ENCODE measurements at places on chromosomes 6 and 20.

DNA sequence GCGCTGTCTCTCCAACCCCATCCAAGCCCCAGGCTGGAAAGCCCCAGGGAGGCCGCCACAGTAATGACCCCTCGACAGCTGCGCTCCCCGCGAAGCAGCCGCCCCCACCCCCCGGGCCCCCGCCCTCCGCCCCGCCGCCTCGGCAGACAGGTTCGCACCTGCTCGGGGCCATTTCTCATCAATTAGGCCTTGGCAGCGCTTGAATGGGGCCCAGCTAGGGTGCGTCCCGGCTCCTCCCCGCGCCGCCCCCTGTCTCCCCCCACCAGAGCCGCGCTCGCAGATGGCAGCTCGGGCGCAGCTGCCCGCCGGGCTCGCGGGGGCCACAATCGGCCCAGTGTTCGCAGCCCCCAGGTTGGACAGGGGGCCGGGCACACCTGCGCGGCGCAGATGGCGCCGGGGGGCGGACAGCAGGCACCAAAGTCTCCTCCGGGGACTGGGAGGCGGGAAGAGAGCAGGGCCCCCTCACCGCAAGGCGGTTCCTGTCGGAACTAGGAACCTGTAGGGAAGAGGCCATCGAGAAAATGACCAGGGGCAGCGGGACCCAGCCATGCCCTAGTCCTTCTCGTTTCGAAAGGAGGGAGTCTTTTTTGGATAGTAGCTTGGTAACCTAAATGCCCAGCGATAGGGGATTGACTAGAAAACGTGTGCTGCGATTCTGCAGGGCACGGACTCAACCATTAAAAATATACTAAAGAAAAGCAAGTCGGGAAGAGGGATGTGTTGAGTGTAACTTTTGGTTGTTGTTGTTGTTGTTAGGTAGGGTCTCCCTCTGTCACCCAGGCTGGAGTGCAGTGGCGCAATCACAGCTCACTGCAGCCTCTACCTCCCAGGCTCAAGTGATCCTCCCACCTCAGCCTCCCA lies 83.2 kb upstream of the EYA2 start:
- DNase-seq = peak; percentile 93

DNA sequence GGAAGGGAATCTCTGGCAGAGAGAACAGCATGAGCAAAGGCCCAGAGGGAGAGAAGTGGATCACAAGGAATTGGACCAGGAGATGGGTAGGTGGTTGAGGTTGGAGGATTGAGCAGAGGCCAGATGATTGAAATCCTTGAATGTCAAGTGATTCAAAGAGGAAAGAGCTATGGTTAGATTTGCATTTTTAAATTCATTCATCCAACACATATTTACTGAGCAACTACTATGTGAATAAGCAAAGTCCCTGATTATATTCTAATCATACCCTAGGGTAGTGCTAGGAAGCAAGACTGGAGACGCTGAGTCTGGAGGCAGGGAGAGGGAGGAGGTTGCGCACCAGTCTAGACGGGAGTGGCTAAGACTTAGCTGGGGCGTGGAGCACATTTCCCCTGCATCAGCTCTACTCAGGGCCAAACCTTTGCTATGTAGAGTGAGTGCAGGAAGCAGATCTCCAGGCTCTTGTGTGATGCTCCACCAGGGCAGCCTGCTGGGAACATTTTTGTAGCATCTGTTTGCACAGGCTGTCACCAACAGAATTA lies 40.2 kb downstream of the EYA2 start:
- DNase-seq = no peak

GRCh38 chr6:37483917-37484785 lies 15.5 kb downstream of the CCDC167 start:
- peak; percentile 51 for DNase-seq

DNA sequence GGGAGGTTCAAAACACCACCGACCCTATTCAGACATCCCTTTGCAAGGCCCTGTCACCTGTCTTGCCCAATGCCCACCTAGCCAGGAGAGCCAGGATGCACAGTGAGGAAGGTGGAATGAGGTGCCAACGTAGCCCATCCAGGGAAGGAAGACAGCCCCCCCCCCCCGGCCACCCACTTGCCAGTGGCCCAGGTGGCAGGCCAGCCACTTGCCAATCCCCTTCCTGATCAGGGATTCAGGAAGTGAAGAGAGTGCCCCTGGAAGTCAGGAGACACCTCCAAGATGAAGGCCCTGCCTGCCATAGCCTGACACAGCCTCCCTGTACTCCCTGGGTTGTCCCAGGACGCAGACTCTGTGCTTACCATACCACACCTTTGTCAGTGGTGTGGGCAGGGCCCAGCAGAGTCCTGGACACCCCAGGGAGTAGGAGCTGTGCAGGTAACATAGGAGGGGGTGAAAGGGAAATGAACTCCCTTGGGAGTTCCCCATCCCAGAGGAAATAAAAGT lies 54.7 kb downstream of the MRPL14 start:
- DNase-seq = no peak

GRCh38 chr20:51856432-51856831 lies 54.1 kb upstream of the SALL4 start:
- DNase-seq = no peak

GRCh38 chr6:139970591-139970991 lies 596.1 kb upstream of the CITED2 start:
- no peak for DNase-seq

- DNase-seq = no peak
Observed at GRCh38 chr6:11831653-11832052, 53.0 kb upstream of the ADTRP start.

- DNase-seq = no peak
Observed at GRCh38 chr20:3277686-3278465, 38.9 kb upstream of the SLC4A11 start.

DNA sequence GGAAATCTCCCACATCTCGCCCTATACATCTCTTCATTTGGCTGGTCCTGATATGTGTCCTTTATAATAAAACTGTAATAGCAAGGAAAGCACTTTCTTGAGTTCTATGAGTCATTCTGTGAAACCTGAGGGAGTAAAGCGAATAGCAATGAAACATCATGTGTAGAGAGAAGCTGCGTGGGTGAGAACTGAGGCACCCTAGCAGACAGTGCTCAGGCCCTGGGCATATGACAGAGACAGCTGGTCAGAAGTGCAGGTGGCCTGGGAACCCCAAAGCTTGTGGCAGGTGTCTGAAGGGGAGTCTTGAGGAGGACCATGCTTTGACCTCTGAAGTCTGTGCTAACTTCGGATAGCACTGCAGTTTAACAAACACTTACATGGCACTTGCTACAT lies 1.3 kb upstream of the BLOC1S5 start:
- no peak for DNase-seq

- DNase-seq = no peak
Observed at GRCh38 chr20:58678806-58679205, 13.8 kb upstream of the NPEPL1 start.

- DNase-seq = no peak
Observed at GRCh38 chr6:795046-795685, 102.2 kb upstream of the EXOC2 start.

GRCh38 chr6:81172056-81172740 lies 580.3 kb downstream of the TENT5A start:
- no peak for DNase-seq

GRCh38 chr6:143238306-143238705 lies 177.6 kb downstream of the AIG1 start:
- no peak for DNase-seq

DNA sequence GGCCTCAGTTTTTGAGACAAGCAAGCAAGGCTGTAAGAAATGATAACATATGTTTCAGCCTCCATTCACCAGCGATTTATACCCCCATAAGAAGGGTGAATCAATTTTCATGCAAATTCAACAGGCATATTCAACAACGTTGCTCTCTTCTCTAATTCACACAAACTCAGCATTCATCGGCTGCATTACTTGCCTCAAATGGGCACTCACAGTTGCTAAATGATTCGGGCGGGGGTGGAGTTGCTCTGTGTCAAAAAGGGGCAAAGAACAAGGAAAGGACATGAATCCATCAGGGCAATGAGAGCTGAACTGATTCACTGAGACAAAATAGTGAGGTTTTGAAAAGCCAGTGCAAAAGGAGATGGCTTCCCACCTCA lies 9.0 kb downstream of the MOXD1 start:
- no peak for DNase-seq

DNA sequence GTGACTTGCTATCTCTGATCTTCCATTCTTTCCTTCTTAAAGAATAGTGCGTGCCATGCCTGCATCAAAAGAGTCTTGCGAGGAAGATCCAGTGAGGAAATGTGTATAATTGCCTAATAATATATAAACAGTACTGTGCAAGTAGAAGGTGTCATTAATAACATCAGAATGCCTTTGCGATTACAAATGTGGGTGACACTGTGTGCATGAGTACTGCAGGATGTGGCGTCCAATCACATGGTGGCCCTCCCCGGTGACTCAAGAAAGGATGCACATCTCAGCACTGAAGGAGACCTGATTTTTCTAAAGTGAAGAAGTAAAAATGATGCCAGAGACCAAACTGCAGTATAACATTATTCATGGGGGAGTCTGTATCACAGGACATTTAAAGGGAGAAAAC lies 107.5 kb upstream of the EDN1 start:
- DNase-seq = no peak

GRCh38 chr20:33659341-33660034 lies 2.6 kb upstream of the C20orf144 start:
- DNase-seq = no peak

DNA sequence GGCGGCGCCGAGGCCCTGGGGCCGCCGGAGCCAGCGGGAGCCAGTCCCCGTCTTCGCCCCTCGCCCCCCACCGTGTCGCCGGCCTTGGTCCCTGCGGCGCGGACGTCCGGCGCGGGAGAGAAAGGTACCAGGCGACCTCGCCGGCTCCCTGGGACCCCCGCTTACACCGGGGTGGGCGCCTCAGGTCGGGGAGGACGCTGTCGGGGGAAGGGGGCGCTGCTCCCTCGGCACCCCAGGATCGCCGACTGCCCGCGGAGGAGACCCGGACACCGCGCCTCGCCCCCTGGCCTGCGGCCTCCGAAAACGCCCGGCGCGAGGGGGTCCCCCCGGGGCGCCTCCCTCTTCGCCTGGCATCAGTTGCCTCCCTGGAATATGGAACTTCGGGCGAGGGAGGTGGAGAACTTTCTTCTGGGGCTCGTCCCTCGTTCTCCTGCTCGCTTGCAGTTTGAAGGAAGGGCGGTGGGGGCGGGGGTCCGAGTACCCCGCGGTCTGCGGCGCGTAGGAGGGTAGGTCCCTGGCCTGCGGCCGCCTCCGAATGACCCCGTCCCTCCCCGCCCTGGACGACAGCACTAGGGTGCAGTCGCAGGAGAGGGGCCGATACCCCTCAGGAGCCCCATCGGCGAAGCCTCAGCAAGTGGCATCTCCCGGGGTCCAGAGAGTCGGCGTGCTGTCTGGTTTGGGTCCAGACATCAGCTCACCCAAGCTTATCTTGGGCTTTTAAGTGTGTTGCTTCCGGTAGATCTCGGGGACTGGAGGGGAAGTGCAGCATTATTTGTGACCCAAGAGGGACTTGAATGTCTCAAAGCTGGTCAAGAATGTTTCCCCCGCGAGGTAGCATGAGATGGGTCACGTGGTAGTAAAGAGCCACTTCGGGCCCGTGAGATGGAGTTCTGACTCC lies 549 bp downstream of the ANKRD6 start:
- DNase-seq = no peak

DNA sequence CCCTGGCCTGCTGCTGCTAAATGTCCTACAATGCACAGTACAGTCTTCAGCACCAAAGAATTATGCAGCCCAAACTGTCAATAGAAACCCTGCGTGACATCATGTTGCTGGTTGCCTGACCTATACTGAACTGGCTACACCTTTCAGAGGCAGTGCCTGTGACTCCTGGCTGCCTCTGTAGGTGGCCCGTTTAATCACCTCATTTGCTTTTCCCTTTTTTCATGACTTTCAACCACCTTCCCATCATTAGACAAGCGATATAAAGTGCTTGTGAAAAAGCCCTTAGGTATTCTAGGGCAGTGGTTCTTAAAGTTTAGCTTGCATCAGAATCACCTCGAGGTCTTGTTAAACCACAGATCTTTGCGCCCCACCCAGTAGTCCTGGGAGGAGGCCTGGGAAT lies 33.0 kb upstream of the RIPOR2 start:
- DNase-seq = no peak

DNA sequence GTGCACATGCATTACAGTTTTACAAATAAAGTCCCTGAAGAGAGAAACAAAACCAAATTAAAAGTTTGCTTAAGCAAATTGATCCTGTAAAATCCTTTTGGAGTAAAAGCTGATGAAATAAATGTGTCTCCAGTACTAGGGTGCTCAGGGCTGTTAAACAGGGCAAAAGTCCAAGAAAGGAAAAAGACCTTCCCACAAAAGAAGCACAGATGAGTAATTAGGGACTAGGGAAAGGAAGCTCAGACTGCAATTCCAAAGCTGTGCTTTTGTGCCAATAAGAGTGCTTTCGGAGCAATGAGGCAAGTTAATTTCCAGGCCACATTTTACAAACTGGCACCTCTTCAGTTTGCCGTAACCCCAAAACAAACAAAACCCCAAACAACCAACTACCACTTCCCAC lies 10.4 kb upstream of the RNF182 start:
- no peak for DNase-seq

GRCh38 chr6:56958481-56958880 lies 3.6 kb downstream of the BEND6 start:
- no peak for DNase-seq

Data from NCI-H345 (cell line).